ENCODE measurements at places on chromosomes 7 and 10.
A peak's percentile ranks its signal among the peaks of the same experiment; 100 is the strongest.

DNA sequence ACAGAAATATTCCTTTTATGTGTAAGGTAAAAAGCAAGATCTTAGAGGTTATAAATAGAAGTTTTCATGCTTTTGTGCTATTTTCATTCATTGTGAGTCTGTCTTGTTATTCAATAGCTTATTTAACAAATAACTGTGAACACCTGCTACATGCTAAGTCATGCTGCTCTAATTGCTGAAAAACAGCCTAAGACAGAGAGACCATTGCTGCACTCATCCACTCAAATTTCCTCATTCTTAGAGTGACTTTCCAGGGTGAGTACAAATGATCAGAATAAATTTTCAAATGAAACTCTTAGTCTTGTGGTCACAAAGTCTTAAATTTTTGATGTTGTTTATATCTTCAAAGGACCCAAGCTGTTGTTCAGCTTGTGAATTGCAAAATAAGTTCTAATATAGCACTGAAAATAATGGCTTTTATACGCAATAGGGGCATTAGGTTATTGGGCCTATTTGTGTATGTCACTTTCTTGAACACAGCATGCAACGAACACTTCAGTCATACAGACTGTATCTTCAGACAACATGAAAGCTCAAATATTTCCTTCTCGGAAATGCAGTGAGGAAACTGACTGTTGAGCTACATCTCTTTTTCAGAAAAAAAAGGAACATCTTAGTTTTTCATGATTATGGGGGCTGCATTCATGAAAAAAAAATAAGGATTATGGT lies 247.9 kb upstream of the PCDH15 start:
- no peak for DNase-seq

DNA sequence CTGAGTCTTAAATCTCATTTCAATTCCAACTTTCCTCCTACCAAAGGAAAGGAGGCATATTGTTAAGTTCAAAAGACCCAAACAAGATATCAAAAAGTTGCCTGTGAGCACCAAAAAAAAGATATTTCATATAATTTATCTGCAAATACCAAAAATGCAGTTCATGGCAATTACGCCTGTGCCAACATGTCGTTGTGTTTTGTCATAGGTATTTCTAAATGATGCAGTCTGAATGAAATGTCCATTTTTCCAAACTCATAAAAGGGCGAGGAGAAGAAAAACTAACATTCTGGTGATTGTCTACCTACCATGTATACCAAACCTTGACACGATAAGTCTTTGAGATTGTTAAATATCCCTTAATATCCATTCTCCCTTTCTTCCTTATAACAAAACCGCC lies 109.8 kb downstream of the SGMS1 start:
- DNase-seq = no peak

DNA sequence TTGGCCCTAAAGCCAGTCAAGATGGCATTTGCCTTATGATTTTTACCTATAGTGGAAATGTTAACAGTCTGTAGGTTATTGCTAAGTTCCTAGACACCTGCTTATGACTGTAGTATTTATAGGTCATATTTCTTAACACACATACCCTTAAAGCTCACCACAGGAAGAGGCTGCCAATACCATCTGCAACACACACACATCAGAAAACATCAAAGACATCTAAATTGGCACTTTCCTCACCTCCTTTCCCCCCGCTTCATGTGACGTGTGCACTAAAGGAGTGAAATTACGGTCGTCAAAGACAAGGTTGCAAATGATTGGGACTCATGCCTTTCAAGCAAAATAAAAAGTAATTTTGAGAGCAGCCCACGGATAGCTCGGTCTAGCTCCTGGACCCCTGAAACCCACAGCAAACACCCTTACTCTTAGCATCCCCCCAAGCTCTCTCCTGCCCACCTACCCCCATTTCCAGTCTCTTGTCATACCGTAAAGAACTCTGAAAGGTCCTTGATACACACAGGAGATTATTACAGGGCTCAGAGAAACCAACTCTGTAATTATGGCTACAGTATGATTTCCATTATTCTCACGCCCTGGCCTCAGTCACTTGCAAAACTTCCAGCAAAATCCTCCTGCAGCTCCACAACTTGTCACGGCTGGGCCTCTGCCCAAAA lies 90.5 kb downstream of the PLXNA4 start:
- DNase-seq = no peak

GRCh38 chr7:3561932-3562331 lies 260.9 kb downstream of the SDK1 start:
- DNase-seq = no peak

- DNase-seq = no peak
These were observed 61.5 kb downstream of the BRAF start for GRCh38 chr7:140863184-140863583.

- DNase-seq = no peak
These were observed 121.2 kb upstream of the PRKCQ start for GRCh38 chr10:6701289-6701688.

- DNase-seq = no peak
These were observed 1156.6 kb upstream of the AUTS2 start for GRCh38 chr7:68441645-68442044.

DNA sequence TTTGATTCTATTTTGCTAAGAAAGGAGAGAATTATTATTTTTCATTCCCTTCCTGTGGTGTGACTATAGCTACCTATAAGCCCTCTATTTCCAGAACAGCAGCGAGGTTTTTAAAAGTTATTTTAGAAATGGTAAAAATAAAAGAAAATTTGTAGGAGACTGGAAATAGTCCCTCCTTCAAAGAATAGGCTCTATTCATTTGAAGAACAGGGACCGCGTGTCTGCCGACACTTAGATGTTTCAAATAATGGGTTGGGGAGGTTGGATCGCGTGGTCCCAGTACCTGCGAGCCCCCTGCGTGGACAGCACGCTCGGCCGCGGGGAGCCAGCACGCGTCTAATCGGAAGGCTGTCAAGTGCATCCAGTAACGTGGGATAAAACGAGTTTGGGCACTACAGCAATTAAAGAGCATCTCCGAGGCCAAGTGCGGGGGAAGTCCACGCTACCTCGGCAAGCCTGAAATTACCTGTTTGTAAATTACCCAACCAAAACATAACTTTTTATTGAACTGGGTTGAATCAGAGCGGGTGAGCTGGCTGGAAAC lies 1.0 kb downstream of the CACNA2D1 start:
- peak; percentile 29 for DNase-seq

GRCh38 chr10:110209926-110210673 lies 2.7 kb downstream of the MXI1 start:
- no peak for DNase-seq

- no peak for DNase-seq
These were observed 30.0 kb downstream of the SLC26A4 start for GRCh38 chr7:107690611-107691010.

DNA sequence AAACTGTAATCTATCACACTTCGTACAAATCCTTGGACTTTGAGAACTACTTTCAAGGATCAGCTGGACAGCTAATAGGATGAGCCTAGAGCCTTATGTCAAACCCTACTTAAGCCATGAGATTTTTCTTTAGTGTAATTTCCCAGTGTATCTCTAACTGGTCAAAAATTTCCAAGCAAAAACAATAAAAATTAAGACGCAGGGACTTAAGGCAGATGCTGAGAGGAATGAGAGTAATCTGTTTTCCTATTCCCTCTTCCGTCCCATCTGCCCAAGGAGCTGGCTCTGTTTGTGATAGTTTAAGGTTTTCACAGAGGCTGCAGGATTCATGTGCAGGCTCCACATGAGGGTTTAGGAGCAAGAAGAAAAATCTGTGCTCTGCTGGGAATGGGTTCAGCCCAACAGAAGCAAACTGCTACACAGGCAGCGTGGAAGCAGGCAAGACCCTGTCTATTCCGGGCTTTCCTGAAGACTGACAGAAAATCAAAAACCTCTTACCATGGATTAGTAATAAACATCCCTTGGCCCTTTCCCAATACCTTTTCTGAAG lies 62.2 kb downstream of the ARMH3 start:
- peak; percentile 37 for DNase-seq

GRCh38 chr7:20122073-20122472 lies 95.1 kb downstream of the MACC1 start:
- DNase-seq = no peak

DNA sequence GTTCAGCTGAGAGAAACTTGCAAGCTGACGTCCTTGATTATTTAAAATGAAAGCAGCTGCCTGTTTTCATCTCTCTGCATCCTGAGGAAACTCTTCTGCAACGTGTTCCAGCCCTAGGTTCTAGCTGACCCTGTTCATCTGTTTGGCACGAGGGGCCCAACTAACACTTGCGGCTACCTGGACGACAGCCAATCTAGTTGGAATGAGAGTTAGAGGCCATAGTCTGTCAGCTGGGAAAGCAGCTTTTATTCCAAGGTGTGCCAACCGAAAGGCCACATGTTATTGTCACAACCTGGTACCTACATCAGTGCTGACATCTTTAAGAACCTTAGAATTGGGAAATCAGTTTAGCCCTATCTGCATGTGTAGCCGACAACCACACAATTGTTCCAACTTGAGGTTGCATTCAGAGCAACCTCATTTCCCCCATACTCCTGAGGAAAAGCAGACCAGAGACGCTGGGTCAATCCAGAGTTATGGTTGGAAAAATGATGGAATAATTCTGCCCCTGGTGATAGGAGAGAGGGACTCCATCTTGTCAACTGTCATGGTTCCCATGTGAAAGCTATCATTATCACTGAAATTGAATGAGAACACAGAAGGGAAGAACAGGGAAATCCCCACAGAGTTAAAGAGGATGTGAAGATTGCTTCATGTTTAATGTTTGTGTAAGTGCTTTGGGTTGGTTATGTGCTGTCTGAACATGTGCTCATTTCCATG lies 121.6 kb downstream of the EGFR start:
- no peak for DNase-seq

GRCh38 chr7:105808703-105809590 lies 67.5 kb downstream of the ATXN7L1 start:
- no peak for DNase-seq

DNA sequence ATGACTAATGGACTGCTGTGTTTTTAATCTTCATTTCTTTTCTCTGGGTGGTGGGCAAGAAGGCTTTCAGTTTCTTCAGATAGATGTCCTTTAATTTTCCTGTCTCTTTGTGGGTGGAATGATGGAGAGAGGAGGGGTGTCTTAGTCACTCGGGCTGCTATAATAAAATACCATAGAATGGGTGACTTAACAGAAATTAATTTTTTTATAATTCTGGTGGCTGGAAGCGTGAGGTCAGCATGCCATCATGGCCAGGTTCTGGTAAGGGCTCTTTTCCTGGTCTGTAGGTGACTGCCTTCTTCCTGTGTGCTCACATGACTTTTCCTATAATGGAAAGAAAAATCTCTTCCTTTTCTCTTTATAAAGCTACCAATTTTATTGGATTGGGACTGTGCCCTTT lies 6.3 kb downstream of the RSBN1L start:
- no peak for DNase-seq

DNA sequence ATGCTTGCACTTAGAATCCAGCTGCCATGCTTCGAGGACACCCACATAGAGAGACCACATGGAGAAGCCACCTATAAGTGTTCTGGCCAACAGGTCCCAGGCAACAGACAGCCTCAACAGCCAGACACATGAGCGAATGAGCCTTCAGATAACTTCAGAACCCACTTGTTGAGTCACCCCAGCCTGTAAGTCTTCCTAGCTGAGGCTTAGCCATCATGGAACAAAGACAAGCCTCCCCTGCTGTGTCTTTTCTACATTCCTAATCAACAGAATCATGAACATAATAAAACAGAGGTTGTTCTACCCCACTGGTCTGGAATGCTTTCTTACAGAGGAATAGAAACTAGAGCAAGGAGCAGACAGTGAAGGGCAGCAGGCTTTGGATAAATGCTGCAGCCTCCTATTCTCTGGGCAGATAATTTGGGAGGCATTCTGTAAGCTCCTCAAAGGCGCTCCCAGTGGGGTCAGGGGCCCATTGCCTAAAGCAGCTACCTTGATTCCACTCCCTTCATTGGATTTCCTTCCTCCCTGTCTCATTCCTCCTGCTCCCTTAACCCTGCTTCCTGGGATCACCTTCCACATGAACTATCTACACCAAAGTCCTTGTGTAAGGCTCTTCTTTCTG lies 4.6 kb downstream of the TLL2 start:
- no peak for DNase-seq

GRCh38 chr7:8089036-8089780 lies 120.6 kb downstream of the GLCCI1 start:
- DNase-seq = no peak

- DNase-seq = no peak
These were observed 128.1 kb downstream of the HECW1 start for GRCh38 chr7:43240565-43240964.

- no peak for DNase-seq
These were observed 62.1 kb upstream of the EFCAB10 start for GRCh38 chr7:105643384-105643783.

DNA sequence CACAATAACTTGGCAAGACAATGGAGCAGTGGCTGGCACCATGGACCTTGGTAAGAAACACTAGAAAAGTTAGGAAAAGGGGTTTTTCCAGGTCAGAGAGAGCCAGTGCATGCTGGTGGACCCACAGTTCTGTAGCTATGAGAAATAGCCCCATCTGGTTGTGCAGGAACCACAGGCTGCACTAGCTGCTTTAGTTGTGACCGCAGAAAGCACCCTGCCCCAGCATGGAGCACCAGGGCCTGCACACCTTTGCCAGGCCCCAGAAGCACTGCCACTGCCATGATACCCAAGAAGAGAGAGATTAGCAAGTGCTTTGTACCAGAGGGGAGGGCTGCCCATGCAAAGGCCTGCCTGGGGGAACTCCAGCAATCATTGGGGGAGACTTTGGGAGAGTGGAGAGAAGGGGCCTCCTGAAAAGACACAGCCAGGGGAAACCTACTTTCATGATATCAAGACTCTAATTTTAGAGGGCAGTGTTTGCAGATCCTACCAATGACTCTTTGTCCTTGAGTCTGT lies 256.1 kb upstream of the C7orf33 start:
- DNase-seq = no peak

- no peak for DNase-seq
These were observed 38.7 kb downstream of the PLXNA4 start for GRCh38 chr7:132537456-132538145.

GRCh38 chr10:97836446-97836845 lies 13.2 kb upstream of the GOLGA7B start:
- DNase-seq = no peak

GRCh38 chr7:28815928-28816373 lies 142.2 kb downstream of the TRIL start:
- DNase-seq = no peak

DNA sequence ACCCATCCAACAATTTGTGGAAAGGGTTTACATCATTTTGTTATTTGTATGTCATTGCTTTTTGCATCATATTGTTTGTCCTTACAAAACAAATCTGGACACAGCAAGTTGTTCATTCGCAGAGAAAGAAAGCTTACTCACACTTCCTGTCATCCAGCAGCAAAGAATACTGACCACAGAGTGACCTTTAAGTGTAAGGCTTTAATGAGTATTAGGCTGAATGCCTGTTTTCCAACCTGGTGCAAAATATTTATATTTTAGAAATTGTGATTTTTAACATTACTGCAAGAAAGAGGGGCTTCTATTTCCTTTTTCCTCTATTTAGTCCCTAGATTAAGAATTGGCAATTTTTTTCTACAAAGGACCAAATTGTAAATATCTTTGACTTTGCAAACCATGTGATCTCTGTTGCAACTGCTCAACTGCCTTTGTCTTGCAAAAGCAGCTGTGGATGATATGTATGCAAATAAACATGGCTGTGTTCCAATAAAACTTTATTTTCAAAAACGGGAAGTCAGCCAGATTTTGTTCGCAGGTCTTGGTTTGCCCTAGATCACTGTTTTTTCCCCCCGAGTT lies 27.8 kb upstream of the ITGB1 start:
- no peak for DNase-seq

- DNase-seq = no peak
These were observed 22.3 kb upstream of the SLC25A13 start for GRCh38 chr7:96344236-96344635.

- DNase-seq = peak; percentile 10
These were observed 132.4 kb downstream of the SORCS1 start for GRCh38 chr10:107031931-107032699.
